ENCODE measurements at places on chromosomes 2 and 18.

DNA sequence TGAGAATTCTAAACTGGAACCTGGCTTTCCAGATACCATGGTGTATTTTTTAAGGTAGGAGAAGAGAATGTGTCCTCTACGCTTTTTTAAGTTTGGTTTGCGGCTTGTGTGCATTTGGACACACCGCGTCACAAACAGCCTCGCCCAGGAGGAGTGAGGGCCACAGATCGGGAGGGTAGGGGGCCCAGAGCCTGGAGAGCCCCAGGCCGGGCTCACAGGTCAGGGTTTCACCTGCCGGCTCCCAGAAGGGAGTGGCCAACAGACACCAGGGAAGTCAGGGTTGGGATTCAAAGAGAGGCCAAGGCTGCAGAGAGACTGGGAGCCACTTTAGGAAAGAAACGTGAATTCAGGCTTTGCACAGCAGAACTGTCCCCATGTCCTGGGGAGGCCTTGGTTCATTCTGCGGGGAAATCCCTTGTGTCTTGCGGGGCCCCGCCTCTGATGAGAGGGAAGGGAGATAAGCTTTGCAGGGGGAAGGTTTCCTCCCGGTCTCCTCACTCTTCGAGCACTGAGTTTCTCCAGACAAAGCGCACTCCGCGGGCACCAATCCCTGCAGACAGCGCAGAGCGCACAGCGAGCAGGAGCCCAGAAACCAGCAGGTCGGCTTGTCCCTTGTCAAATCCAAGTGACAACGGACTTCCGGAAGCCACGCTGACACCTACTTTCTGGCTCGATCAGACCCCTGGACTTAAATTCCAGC is 2.0 kb upstream of the TUBB6 start:
- no peak for DNase-seq

- DNase-seq: no peak
Observed at GRCh38 chr2:223260681-223261080, 208.7 kb downstream of the KCNE4 start.

GRCh38 chr2:169561364-169561763 is 12.3 kb downstream of the FASTKD1 start:
- DNase-seq: no peak

DNA sequence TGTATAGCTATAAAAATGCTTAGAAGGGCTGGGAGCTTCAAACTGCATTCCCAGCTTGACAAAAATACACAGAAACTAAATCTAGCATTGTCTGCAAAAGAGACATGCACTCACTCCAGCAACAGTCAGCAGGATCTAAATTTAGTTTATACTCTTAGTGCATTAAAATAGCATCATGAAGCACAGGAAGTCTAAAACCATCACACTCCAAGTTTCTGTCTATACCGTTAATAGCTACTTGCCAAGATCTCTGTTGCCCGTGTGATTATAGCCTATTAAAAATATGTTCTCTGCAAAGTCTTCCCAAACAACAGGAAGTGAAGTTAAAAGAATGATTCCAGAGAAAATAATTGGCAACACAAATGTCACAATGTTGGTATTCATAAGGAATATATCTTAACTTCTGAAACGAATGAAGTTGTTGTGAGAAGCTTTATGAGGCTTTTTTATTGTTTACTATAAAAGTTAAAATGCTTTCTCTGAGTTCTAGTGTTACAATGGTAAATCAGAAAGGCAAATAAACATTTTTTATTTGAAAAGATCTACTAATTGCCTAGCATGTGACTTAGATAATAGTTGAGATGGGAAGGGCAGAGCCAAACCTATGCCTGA is 184.2 kb downstream of the ZNF385B start:
- DNase-seq: peak; percentile 31

GRCh38 chr2:171086352-171087290 is 74.1 kb downstream of the TLK1 start:
- peak; percentile 22 for DNase-seq

DNA sequence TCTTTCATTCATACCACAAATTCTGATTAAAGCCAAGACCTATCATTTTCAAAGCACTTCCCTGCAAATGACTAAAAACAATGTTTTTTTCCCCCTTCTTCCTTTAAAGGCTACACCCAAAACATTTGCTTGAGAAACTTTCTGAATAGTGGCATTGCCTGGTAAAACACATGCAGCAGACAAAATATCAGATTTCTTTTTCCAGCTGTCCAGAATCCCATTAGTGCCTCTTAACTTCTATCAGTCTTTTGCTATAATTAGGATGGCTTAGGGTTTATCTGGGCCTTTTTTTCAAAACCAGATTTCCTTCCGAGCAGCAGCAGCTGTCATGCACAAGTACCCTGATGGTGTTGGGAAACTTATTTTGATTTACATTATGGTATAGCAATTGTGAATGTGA is 50.6 kb downstream of the ALPK2 start:
- no peak for DNase-seq

All from hindlimb muscle (tissue), 1 donor.